CD4-positive, alpha-beta T cell treated with Interleukin-21 for 1 hour (primary cell): ENCODE measurements at places on chromosomes 12 and 14.
A peak's percentile ranks its signal among the peaks of the same experiment; 100 is the strongest.

DNA sequence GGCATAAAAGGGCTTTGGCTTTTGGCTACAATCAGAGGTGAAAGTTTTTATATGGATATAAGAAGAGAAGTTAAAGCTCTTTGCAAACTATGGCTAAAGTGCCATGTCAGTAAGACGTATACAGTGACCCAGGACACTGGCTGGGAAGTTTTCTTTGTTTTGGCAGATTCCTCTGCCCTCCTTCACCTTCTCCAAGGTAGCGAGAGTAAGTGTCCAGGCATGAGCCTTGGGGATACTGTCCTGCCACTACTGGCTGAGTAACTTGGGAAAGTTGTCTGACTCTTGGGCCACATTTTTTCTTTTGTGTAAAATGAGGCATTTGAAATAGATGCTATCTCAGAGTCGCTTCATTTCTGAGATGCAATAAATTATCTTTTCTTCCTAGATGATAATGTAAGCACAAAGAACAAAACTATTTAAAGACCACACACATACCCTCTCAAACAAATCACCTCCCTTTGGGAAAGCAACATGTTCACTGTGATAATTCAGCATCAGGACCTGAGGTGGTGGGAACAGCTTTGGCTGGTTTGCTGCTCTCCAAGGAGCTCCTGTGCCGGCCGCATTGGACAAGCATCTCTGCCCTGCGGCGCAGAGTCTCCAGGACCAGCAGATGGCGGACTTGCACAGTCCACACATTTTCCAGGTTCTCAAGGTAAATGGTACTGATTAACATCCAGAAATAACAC lies 106.3 kb downstream of the PTCSC3 start:
- DNase-seq, result no peak

DNA sequence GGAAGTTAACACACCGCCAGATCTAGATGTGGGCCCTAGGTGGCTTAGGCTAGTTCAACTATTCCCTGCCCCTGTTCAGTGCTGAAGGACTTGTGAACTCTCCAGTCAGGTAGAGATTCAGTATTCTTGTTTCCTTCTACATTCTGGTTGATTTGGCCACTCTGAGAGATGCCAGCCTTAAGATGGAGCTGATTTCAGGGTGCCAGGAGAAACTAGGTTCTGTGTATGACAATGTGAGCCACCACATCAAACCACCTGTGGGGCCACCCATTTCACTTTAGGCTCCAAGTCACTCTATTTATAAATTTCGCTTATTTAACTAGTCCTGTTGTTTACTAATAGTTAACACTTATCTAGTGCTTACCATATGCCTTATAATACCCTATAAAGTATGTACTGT lies 26.0 kb downstream of the FRMD6 start:
- no peak for DNase-seq

DNA sequence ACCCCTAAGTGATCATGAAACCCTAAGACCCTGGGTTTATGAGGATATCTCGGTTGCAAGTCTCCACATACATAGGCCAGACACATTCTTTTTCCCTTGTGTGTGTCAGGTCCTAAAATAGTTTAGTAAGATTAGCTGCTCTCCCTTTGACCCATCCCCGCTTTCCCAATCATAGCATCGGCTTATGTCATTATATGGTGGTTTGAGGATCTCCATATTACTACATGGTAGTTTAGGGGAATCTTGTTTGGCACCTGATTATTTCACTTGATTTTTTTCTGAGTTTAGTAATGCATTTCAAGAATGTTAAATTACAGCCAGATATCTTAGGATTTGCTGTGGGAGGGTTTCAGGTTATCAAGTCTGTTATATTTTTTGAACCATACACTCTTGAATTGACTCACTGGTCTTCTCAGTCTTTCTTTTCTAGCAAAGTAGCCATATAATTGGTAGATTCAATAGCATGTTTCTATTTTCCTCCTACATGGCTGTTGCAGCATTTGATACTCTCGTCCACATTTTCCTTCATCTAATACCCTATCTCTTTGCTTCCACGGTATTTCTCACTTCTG lies 68.3 kb upstream of the TRHDE start:
- DNase-seq, result no peak

DNA sequence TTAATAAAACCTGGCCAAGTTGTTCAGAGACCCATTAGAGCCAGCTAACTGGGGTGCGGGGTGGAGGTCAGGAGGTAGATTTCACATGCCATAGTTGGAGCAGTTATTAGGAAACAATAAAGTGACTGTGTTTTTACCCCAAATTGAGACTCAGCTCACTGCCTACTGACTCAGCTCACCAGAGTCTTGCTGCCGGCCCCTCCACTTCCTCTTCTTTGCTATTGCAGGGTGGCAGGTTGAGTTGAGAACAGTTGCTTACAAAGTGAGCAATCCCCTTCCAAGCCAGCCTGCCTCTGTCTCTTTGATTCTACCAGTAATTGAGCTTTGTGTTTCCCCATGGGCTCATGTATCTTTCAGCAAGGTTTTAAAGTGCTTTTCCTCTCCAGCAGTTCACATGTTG lies 12.9 kb downstream of the ST8SIA1 start:
- DNase-seq, result peak; percentile 29

DNA sequence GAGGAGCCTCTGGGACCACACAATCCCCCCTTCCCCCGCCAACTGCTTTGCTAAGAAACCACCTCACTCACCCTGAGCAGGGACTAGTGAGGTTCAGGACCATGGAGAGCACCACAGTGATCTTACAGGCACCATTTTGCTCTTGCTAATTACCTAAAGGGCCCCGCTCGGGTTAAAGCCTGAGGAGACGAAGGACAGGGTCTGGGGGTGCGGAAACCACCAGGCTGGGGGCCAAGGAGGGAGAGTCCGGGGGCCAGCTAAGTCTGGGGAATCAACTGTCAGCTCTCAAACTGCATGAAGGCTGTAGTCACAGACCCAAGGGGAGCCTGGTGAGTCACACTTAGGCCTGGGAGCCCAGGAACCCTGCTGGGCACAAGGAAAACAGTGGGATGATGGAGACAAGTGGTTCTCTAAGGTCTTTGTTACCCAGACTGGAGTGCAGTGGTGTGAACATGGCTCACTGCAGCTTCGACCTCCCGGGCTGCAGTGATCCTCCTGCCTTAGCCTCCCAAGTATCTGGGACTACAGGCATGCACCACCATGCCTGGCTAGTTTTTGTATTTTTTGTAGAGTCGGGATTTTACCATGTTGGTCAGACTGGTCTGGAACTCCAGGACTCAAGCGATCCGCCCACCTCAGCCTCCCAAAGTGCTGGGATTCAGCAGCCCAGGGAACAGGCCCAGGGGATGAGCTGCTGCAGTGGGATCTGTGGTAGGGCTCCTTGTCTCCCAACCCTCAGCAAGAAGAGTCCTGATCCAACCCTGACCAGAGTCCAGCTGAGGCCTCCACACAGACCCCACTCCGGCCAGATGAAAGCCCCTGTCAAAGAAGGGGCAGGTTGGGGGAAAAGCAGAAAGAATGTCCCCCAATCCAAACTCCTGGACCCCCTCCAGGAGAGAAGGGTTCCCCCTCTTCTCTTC lies 98.8 kb downstream of the CALM1 start:
- DNase-seq, result peak; percentile 32

- no peak for DNase-seq
Observed at GRCh38 chr12:94793191-94793595, 142.8 kb upstream of the TMCC3 start.

- no peak for DNase-seq
Observed at GRCh38 chr12:103948746-103949406, 16.8 kb upstream of the TDG start.

GRCh38 chr14:54814076-54814475 lies 88.5 kb downstream of the GCH1 start:
- DNase-seq, result peak; percentile 4

GRCh38 chr12:84842406-84843013 lies 70.1 kb downstream of the SLC6A15 start:
- DNase-seq, result peak; percentile 24

- no peak for DNase-seq
Observed at GRCh38 chr12:59657711-59658110, 61.9 kb downstream of the SLC16A7 start.

GRCh38 chr12:52575948-52576347 lies 2.3 kb upstream of the KRT74 start:
- no peak for DNase-seq

GRCh38 chr12:103858953-103859601 lies 18.0 kb upstream of the NT5DC3 start:
- no peak for DNase-seq

DNA sequence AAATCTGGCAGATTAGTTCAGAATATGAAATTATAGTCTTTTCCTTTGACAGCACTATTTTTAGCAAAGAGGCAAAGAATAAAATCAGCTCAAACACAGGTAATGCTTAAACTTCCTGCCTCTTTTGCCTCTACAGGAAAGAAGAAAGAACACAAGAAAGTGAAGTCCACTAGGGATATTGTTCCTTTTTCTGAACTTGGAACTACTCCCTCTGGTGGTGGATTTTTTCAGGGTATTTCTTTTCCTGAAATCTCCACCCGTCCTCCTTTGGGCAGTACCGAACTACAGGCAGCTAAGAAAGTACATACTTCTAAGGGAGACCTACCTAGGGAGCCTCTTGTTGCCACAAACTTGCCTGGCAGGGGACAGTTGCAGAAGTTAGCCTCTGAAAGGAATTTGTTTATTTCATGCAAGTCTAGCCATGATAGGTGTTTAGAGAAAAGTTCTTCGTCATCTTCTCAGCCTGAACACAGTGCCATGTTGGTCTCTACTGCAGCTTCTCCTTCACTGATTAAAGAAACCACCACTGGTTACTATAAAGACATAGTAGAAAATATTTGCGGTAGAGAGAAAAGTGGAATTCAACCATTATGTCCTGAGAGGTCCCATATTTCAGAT lies 17.4 kb downstream of the TMPO start:
- DNase-seq, result peak; percentile 68
